ENCODE measurements at places on chromosomes 6 and 20. TPM values are rescaled to one million over a fixed set of nuclear protein-coding genes. Genes with fewer than 3 reads are reported as not detected.

TAGAP gene
- total RNA-seq = 0.03 TPM

GGTLC1 gene
- total RNA-seq = not detected

NRN1 gene
- 57.4 TPM for total RNA-seq

TNF gene
- not detected for total RNA-seq

RPS10 gene
- total RNA-seq = 2,553 TPM

NOX3 gene
- not detected for total RNA-seq

CLVS2 gene
- not detected for total RNA-seq

PLTP gene
- total RNA-seq = 18.5 TPM

FAXC gene
- 27.7 TPM for total RNA-seq

MCHR2 gene
- total RNA-seq = 0.16 TPM

CLPSL2 gene
- total RNA-seq = not detected

C6orf132 gene
- total RNA-seq = not detected

PNPLA1 gene
- total RNA-seq = not detected

REM1 gene
- not detected for total RNA-seq

DNAAF9 gene
- 7.9 TPM for total RNA-seq

LAMA2 gene
- 1.3 TPM for total RNA-seq

C6orf15 gene
- total RNA-seq = not detected

MAP3K4 gene
- total RNA-seq = 17.2 TPM

PPARD gene
- total RNA-seq = 2.9 TPM

DNAH8 gene
- total RNA-seq = not detected

CDK19 gene
- total RNA-seq = 10.6 TPM

PDYN gene
- not detected for total RNA-seq

ZSWIM1 gene
- 13.7 TPM for total RNA-seq

ZNF311 gene
- total RNA-seq = not detected

TTBK1 gene
- total RNA-seq = not detected

VGLL2 gene
- total RNA-seq = not detected

NSFL1C gene
- total RNA-seq = 33.3 TPM

SLC35D3 gene
- total RNA-seq = not detected
